Foreskin keratinocyte (primary cell): ENCODE measurements at places on chromosomes 3 and 15. TPM values are rescaled to one million over a fixed set of nuclear protein-coding genes. Genes with fewer than 3 reads are reported as not detected.

DNA sequence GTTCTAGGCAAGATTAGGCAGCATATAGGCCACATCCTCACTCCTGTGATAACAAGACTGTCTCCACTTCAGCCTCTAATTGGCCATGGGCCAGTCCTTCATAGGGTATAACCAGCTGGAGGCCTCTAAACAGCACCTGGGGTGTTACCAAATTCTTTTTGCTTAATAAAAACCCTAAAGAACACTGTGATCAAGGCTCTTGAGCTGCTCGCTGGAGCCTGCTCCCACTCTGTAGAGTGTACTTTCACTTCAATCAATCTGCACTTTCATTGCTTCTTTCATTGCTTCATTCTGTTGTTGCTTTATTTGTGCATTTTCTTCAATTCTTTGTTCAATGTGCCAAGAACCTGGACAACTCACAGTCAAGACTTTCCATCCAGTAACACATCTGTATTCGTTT, 36.2 kb upstream of the TOPBP1 start:
- no peak for DNase-seq

The FNDC3B gene
- 47.4 and 52.3 TPM in 2 replicates for total RNA-seq

- no peak for DNase-seq
These were observed 46.1 kb upstream of the MRPS22 start for GRCh38 chr3:139297588-139298311.

DNA sequence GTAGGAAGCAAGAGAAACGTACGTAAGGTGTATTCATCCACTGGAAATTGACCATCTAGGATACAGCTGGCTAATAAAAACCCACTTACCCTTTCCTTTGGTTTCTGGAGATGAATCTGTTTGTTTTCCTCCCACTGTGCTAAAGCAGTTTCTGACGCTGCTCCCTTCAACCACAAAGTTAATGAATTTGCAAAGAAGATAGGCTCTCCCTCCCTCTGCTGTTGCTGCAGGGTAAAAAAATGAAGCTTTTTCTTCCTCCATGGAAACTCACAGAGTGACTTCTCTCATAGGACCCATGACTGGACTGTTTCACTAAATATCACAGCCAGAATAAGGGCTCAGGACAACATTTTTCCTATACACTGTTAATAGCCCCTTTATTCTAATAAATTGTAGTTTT, 172.1 kb upstream of the LRRN1 start:
- no peak for DNase-seq

The CDC25A gene
- total RNA-seq: 21.7 and 29.0 TPM in 2 replicates

DNA sequence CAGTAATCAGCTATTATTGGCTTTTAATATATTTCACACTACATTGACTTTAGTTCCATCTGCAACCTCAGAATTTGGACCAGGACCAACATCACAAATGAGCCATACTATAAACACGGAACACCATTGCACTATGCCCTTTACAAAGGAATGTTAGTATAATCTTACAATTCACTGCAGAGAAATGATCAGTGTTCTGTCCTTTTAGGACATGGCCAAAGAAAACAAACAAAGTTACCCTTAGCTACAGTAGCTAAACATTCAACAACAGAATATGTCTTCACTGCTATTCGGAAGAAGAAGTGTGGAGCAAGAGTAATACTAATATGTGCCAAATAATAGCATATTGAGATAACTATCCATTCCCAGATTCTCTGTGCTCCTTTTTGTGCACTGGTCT, 90.4 kb downstream of the NAALADL2 start:
- DNase-seq: no peak

- no peak for DNase-seq
These were observed 10.9 kb upstream of the CDC25A start for GRCh38 chr3:48199117-48199516.

The AQP9 gene
- total RNA-seq: 0.14 and 0.31 TPM in 2 replicates

- DNase-seq: no peak
These were observed 10.6 kb downstream of the RPS27L start for GRCh38 chr15:63146684-63147083.

DNA sequence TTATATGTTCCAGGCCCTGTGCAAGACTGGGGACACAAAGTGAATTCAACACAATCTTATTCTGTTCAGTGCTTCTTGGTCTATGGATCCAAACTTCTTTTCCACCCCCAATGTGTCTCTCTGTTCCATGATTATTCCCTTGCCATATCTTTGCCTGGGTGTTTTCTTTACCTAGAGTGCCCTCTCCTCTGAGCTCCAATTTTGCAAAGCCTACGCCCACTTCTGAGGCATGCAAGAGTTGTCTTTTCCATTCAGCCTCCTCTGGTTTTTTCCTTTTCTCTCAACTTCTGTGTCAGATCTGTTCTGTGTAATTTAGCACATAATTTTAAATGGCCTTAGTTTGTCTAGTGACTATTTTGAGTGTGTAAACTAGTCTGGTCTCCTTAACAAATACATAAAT, 72.8 kb upstream of the PLCL2 start:
- no peak for DNase-seq

- DNase-seq: no peak
These were observed 161.2 kb upstream of the RGMA start for GRCh38 chr15:93250209-93250608.

DNA sequence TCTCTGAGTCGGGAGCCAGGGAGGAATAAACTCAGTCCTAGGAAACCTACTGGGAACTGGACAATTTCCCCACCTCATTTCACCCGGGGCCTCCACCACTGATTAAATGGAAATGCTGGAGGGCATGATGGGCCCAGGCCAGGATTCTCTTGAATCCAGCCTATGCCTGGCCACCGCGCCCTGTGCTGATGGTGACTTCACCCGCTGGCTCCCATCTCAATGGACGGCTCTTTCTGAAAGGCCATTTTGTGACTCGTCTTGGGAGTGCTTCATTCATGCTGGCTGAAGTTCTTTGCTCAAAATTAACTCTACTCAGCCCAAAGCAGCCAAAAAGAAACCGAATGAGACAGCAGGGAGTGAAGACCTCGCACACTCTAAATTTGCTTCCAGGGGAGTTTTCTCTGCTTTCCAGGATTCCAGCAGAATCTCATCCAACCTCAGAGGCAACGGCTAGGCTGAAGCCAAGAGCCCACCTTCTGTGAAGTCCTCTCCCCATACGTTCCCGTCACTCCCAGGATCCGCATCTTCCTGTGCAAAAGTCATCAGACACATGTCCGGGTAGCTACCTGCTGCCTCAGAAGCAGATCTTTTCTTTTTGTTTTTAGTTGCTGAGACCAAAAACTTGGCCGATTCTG, 266.0 kb upstream of the ICE2 start:
- DNase-seq: no peak

DNA sequence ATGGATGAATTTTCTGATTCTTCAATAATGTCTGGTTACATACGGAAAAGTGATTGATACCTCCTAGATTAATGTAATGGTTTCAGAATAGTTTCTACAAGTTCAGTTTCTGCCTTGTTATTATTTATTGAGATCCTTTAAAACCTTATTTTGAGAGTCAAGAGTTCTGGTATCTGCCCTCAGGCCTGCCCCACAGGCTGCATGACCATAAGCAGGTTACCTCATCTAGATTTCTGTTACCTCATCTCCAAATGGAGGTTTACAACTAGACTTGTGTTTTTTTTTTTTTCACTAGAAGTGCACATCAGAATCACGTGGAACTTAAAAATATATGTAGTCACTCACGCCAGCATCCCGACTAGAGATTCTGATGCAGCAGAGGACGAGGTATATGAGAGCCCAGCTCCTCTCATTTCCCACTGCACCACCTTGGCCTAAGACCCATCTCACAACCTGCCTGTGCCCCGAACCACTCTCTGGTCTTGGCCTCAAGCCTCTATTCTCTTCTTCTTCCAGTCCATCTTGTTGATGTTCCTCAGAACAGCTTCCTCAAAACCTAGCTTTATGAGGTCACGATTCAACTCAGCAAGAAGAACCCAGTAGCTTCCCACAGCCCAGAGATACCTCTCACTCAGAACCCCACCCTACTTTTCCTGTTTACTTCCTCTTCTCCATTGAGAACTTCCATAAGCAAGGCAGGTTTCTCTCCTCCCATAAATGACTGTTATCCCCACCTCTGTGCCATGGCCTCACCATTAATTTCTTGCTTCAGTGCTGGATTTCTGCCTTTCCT, 353.4 kb downstream of the CHST2 start:
- DNase-seq: no peak

GRCh38 chr3:66450390-66451022, 50.3 kb downstream of the LRIG1 start:
- no peak for DNase-seq

GRCh38 chr15:55026381-55026780, 170.4 kb downstream of the RSL24D1 start:
- no peak for DNase-seq

DNA sequence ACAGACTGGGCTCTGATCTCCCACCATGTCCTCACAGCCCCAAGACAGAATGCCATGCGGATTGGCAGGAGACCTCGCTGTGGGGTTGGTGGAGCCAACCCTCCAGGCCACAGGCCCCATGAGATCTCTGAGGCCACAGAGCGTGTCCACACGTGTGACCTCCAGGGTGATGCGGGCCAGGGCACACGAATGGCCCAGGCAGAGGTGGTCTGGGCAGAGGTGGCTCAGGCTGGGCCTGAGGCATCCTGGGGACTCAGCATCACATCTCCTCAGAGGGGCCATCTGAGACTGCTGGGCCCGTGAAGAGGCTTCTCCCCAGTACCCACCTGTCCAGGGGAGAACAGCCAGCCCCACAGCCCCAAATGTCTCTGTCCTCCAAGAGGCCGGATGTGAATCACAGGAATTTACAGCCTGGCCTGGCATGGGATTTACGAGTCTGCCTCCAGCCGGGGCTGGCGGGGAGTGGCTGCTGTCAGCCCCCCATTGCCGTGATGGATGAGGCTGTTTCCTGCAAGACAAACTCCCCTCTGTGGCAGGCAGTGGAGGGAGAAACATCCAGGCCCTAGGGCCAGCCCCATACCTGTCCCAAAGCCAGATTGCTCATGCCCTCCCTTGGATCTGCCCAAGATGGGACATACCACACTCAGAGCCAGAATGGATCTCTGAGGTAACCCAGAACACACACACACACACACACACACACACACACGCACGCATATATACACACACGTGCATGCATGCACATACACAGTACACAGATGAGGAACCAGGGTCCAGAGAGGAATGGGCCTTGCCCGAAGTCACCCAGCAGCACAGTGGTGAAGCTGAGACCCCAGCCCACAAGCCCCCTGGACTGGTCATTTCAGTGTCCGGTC, 208.3 kb downstream of the TBC1D2B start:
- DNase-seq: no peak

GRCh38 chr3:10614168-10614567, 108.8 kb upstream of the ATP2B2 start:
- no peak for DNase-seq

The PGBD4 gene
- total RNA-seq: 0.88 and 0.95 TPM in 2 replicates

GRCh38 chr3:55855311-55855710, 368.2 kb upstream of the WNT5A start:
- DNase-seq: no peak

GRCh38 chr15:39344662-39345141, 236.2 kb upstream of the THBS1 start:
- DNase-seq: no peak

- DNase-seq: peak; percentile 22
These were observed 103.1 kb upstream of the CCNL1 start for GRCh38 chr3:157263027-157263426.

The BTLA gene
- total RNA-seq: not detected in 2 replicates

The ITIH1 gene
- total RNA-seq: not detected in 2 replicates

The RYK gene
- 76.8 and 81.9 TPM in 2 replicates for total RNA-seq

- no peak for DNase-seq
These were observed 40.0 kb upstream of the SAMMSON start for GRCh38 chr3:69959581-69959980.

DNA sequence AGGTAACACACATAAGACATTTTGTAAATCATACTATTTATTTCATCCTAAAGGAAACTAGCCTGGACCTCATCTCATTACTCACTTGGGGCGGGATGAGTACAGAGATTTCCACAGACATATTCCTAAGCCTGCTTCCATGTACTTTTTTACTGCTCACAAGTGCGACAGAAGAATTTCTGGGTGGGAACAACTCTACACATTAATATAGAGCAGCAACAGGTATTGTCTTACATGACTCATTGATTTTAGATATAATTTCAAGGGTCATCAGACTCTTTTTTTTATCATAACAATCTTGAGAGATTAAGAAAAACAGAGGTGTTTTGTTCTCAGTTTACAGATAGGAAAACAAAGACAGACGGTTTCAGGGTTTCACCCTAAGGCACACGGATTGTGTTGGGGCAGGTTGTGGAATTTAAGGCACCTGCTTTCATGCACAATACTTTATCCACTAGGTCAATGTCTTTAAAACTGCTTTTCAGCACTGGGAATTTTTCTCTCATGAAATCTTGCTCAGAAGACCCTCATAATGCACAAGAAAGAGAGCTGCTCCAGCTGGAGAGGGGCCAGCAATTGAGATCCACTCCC, 186.7 kb upstream of the CDIN1 start:
- DNase-seq: peak; percentile 77

The FOXL2 gene
- 0.42 and 0.88 TPM in 2 replicates for total RNA-seq

DNA sequence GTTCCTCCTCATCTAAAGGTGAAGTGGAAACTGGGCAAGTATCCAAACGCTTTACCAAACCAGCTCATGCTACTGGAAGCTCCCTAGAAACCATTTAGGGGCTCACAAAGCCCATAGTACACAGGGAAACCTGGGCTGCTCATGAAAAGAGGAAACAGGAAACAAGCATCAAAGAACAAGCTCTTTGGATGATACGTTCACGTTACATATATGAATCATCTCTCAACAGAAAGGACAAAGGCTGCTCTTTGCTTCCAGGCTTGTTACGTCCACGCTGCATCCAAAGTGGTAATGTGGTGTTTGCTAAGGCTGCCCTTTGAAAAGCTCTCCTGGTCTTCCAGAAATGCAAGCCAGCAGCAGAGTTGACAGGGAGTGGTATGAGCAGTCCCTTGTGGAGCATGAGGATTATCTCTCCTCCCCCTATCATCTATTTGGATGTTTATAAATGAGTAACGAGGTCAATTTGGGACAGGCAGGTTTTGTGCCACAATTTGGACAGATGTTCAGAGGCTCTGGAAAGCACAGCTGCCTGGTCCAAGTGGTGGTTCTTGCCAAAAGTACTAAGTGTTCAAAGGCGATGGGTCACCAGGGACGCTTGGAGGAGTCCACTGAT, 98.0 kb upstream of the RORA start:
- no peak for DNase-seq

DNA sequence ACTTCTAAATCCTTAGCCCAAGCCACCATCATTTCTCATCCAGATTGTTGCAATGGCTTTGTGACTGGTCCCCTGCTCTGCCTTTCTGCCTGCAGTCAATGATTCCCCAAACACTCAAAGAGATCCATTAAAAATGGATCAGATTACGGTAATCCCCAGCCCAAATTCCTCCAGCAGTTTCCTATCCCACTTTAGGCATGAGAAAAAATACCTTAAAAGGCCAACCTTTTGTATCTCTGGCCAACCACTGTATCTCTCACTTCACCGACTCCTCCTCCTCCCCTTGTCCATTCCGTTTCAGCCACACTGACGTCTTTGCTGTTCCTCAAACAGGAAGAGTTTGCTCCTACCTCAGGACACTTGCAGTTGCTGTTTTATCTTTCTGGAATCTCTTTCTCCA, 20.9 kb upstream of the IL1RAP start:
- DNase-seq: no peak

The PEX5L gene
- total RNA-seq: 1.1 TPM in 2 replicates

The SNRPN gene
- total RNA-seq: 71.5 and 81.0 TPM in 2 replicates

- DNase-seq: no peak
These were observed 1.5 kb upstream of the ISLR start for GRCh38 chr15:74171965-74172541.
